Bone marrow (tissue), 2 donors: ENCODE measurements at places on chromosomes 3 and 15.

GRCh38 chr3:157040456-157040855 lies 119.5 kb downstream of the CCNL1 start:
- no peak for DNase-seq

DNA sequence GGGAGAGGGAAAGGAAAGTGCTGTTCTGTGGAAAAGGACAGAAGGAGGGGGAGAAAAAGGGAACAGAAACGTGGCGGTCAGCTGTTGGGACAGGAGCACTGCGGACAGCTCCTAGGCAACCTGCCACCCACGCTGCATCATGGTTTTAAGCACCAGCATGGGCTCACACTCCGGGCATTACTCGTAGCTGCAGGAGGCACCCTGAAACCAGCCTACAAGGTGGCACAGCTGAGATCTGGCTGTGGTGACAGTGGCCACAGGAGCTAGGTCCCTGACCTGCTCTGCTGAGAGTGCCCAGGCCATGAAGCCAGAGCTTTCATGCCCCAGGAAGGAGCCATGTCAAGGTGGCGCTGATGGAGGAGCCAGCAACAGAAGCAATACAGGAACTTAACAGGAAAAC lies 161.4 kb upstream of the ST8SIA2 start:
- DNase-seq: no peak

DNA sequence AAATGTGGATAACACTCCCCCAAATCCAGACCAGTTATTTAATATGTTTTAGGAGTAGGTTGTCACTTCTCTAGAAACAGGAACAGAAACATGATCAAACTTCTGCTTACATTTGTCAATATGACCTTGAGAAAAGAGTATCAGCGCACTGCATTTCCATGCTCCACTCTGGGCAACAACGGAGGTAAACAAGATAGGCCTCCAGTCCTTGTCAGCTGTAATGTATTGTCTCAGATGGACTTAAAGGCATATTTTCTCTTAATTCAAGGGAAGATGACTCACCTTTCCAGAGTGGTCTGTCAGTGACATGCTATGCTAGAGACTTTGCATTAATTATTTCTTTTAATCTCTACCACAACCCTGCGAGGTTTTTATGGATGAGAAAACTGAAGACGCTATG lies 51.6 kb upstream of the TCF12 start:
- DNase-seq: no peak

GRCh38 chr3:107690522-107691138 lies 167.9 kb downstream of the BBX start:
- DNase-seq: peak; percentile 22

DNA sequence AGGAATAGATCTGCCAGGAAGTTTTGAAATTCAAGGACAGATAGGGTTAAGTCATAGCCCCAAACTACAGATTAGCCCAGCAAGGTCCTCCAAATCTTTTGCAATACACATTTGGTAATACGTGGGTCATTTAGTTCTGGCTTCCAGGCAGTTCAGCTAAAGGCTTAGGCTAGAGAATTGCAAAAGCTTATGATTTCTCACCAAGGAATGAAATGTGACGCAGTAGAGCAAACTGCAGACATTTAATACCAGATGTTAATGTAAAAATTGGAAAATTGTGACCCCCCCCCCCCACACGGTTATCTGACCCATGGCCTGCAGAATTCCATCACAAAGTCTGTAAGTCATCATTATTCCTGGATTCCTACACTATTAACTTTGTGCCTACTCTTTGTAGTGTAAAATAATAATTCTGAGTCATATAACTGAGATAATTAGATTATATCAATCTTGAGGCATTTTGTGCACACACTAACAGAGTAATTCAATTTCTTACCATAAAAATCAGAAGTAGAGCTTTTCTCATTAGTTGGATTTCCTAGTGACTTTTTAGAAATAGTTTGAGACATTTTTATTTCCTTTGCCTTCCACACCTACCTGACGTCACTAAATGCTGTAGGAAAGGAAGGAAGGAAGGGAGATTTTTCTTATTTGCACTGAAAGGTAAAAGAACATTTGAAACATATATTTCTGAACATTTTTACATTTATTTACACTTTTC lies 235.2 kb downstream of the DTWD1 start:
- no peak for DNase-seq

- no peak for DNase-seq
Observed at GRCh38 chr3:28841441-28841840, 439.4 kb upstream of the RBMS3 start.

- no peak for DNase-seq
Observed at GRCh38 chr15:27039152-27039551, 68.2 kb downstream of the GABRG3 start.

DNA sequence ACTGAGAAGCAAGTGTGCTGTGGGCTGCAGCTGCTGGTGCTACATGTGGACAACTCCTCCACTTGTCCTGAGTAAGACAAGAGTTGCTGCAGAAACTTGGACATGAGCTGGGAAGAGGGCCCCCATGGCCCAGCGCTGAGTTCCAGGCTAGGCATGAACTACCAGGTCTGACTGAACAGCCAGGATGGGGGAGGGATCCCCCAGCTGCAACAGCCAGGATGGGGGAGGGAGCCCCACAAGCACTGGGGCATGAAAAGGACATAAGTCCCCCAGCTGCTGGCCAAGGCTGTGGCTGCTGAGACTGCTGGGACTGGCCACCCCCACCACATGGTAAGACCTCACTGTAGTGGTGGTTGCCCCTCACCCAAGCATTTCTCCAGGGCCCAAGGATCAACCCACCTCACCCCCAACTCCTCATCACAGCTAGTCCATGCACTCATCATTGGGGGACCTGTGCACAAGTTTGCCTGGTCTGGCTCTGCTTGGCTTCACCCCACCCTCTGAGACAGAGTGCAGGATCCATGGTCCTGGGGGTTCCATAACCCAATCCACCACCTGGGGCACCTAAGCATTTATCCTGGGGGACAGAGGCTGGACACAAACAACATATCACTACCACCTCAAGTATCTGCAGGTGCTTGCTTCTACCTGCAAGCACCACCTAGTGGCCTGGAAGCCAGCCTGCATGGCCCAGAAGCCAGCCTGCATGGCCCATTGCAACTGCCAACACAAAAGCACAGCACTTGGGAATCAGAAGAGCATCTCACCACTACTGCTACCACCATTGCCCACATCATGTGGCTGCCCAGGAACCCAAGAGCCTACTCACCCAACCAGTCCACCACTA lies 84.5 kb upstream of the STT3B start:
- DNase-seq: no peak

DNA sequence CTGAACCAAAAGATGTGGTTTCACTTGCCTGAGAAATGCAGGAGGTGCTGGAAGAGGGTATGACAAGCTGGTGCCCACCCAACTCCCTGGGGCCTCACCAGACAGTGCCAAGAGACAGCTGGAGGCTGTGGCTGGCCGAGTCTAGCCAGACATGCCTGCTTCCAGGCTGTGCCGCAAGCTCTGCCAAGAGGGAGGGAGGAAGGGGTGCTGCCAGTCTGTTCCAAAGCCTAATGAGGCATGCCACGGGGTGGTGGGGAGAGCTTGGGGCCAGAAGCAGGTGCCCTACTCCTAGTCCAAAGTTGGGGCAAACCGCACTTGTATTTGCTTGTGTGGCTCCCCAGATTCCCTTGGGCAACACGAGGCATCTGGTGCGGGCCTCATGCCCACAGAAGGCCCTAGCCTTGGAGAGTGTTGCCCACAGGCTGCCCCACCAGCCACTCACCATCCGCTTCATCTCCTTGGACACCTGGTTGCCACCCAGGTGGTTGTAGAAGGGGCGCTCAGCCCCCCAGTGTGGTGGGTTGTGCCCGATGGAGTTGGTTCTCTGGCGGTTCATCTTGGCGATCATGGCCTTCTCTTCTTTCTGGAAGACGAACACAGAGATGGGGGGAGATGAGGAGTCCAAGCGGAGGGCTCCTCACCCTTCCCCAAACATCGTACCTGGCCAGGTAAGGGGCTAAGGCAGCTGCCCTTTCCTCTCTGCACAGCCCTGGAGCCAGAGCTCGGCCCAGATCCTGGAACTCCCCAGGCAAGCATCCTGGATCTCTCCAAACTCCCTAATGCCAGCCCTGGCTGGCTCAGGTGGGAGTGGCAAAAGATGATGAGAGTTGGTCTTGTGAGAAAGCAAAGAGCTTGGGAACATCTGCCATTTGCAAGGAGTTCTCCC lies 123.4 kb downstream of the SEC22A start:
- DNase-seq: no peak

GRCh38 chr3:115576325-115576875 lies 46.9 kb upstream of the GAP43 start:
- DNase-seq: no peak

- DNase-seq: no peak
Observed at GRCh38 chr3:150830094-150830681, 67.2 kb upstream of the SIAH2 start.

DNA sequence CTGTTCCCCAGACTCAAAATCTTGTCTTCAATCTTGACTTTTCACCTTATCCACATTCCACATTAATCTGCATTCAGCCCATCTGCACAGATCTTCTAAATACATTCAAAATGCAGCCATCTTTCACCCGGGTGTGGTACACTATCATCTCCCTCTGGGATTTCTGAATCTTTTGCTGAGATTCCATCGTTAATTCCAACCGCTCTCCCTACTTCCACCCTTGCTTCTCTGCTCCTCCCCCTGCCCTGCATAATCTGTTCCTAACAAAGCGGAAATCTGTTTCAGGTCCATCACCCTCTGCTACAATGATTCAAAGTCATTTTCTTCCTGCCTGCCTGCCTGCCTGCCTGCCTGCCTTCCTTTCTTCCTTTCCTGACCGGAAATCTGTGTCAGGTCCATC lies 7.9 kb upstream of the GOLGA8B start:
- DNase-seq: no peak

- no peak for DNase-seq
Observed at GRCh38 chr15:87267798-87268197, 988.7 kb downstream of the NTRK3 start.

DNA sequence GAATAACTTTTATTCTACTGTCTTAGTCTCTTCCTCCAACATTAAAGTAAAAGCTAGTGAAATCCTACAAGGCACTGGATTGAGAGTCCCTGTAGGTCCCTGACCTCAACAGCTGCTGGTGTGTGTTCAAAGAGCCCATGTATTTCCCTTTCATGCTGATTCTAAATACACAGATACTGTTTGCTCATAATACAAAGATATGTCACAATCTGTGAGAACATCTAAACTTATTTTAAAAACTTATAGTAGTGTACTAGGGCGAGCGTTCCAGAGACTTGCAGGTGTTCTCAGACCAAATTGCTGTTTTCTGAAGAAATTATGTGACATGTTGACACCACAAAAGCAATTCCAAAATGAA lies 145.9 kb upstream of the LIPC start:
- no peak for DNase-seq

DNA sequence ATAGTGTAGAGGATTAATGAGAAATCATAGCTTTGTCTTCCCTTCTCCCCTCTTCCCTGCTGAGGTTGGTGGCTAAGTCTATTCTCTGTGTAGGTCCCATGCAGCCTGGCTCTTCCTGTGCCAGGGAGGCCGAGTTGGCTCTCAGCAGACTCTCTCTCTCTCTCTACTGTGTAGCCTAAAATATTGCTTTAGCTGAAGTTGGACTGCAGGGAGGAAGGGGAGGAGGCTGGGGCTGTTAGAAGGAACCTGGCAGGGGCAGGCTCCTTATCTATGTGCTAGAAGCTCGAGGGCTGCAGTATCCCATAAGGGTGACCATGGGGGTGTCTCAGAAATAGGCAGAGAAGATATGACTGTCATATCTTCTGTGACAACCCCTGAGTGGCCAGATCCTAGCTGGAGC lies 160.8 kb downstream of the EPHB1 start:
- DNase-seq: no peak

DNA sequence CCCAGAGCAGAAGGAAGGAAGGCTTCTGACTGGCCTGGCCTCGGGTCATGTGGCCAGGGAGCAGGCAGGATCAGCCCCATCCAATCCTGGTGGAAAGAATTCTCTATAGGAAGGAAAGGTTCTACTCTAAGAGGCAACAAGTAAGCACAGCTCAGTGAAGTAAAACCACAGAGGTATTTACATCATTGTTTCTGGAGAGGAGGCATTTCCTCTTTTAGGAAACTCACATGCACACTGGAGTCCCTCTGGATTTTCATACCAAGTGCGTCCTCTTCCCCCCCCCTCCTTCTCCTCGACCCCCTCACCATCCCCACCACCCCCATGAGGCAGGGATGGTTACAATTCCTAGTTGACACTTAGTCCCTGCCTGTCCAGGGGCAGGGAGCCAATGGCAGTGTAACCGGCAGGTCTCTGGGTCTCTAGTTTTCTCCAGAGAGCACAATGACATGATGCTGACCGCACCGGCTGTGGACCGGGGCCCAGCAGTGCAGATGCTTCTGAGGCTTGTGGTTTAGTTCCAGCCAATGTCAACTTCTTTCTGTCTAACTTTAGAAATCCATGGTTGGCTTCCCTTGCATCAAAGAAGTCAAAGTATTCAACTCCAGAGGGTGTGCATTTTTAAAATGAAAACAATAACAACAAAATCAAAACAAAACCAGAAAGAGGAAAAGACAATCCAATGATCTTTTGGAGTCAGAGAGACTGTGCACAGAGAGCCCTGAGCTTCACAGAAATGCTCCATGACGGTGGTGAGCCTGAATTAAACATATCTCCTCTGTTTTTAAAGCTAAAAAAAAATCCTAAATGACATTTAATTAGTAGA lies 230.3 kb upstream of the TLE3 start:
- no peak for DNase-seq

DNA sequence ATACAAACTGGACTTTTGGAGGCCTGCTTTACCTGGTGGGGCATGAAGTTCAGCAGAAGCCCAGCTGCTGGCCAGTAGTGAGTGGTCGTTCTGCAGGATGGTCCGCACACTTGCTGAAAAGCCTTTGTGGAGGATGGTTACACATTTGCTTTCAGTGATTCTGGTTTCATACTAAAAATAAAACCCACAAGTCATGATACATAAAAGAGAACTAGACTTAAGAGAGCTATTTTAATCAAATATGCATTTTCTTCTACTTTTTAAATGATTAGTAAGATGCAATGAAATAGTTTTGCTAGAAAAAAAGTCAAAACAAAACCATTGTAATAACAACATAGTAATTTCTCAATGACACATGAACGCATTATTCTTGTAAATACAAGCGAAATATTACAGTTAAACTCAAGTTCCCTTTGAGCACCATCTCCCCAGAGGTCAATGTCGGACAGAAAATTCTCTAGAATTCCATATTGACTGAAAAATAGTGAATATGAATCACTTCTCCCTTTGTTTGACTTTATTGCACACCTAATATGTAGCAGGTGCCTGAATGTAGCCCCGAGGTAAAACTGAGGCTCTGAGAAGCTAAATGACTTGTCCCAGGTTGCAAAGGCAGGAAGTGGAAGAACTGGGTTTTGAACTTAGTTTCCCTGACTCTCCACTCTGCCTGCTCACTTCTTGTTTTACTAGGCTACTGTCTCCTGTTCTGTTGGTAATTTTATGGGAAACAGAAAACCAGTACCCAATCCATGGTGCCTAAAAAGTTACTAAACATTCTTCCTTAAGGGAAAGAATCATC lies 8.3 kb downstream of the IL5RA start:
- DNase-seq: no peak
